ENCODE measurements at places on chromosomes 7 and 10.

GRCh38 chr7:22610951-22611757, 111.2 kb upstream of the STEAP1B start:
- DNase-seq = no peak

GRCh38 chr7:50085344-50085743, 7.7 kb downstream of the ZPBP start:
- DNase-seq = no peak

DNA sequence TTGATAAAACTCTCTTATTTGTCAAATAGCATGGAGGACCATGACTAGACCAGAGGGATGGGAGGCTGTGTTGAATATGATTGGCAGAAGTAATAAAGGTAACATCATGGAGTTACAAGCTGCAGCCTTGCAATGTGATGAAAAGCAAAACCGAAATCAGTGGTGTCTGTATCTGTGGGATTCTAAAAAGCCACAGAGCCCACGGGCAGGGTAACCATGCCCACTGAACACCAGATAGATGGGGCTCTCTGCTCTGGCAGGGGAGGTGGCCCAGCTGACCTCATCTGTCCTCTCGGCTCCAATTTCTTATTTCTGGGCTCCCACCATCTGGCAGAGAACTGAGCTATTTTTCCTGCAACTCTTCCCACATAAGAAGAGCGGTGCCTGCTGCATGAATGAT, 1072.2 kb downstream of the GATA3 start:
- no peak for DNase-seq

DNA sequence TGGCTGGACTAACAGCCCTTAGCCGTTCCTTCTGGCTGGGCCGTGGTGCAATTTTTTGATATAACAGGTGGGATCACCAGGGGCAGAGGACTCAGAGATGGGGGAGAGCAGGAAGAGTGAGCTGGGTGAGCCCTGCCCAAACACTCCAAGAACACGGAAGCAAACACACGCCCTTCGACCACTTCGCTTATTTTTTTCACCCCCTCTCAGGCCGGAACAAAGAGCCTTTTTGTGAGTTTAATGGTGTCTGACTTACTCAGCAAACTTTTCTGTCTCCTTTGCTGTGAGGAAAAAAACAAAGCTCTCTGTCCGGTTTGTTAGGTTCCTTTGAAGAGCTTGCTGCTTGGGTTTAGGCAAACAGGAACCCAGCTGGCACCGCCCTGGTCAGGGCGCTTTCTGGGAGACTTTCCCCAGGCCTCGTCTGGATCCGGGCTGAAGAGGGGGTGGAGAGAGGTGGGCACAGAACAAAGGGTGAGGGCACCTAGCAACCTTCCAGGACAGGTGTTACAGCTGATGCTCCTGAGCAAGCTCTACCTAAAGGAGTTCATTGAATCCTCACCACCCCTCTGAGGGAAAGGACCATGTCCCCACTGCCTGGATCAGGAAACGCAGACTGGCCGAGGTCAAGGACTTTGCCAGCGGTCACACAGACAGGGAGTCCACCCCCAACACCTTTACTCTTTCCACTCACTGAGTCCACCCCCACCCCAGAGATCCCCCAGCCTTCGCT, 23.3 kb downstream of the CALML3 start:
- no peak for DNase-seq

- peak; percentile 8 for DNase-seq
Observed at GRCh38 chr7:1692515-1693418, 22.7 kb downstream of the ELFN1 start.

DNA sequence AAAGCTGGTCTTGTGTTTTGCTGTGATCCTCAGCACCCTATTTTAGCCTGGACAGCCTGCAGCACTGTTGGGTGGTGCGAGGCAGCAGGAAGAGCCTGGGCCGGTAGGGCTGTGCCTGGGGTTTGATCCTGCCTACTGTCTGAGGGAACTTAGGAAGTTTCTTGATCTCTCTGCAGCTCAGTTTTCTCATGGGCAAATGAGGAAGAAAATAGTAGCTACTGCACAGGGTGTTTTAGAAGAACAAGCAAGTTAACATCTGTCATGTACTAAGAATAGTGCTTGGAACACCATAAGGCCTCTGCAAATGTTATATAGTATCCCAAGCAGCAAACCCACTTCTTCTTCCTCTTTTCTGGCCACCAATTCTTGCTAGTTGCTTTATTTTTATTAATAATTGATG, 12.0 kb upstream of the AGR2 start:
- DNase-seq = no peak

DNA sequence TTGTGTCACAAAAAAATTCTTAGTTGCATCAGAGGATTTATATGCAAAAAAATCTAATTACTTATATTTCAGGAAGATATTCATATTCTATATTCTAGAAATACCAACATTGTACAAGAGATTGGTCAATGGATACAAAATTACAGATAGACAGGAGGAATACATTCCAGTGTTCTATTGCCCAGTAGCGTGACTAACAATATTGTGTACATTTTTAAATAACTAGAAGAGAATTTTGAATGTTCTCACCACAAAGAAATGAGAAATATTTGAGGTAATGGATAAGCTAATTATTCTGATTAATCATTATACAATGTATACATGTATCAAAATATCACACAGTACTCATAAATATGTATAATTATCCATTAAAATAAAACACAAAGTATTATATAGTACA, 253.3 kb downstream of the IPMK start:
- no peak for DNase-seq

- no peak for DNase-seq
Observed at GRCh38 chr10:78844960-78845607, 223.7 kb upstream of the ZMIZ1 start.

DNA sequence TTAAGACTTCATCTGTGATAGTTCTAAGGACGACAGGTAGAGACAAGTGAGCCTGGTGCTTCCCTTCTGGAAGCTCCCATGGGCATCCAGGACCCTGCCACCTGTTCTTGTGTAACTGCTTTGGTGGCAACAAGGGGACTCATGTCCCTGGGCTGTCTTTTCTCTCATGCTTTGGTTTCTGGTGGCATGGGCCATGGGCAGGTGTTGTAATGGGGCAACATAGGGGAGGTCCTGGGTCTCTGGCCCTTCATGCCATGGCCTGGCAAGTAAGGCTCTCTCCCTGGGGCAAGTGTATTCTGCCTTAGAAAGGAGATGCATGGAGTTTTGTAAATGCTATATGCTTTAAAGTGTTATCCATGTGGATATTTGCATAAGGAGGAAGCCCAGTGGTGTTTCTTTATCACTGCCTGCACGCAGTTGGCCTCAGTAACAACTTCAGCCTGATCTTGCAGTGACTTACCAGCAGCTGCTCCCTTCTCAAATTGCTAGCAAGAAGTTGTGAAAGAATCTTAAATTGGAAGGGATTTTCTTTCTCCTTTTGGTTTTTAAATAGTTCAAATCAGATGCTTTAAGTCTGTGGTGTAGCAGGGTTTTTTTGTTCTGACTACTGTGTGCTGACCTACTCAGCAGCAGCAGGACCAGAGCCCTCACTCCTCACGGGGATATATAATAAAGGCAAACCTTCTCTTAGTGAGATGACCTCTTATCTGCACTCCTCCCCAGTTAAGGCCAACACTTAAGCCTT, 39.9 kb downstream of the OGDH start:
- no peak for DNase-seq

GRCh38 chr7:140689199-140690152, 7.0 kb upstream of the NDUFB2 start:
- no peak for DNase-seq

GRCh38 chr7:157485361-157485831, 148.6 kb downstream of the DNAJB6 start:
- DNase-seq = peak; percentile 14

GRCh38 chr10:60362461-60362860, 27.2 kb downstream of the ANK3 start:
- no peak for DNase-seq

GRCh38 chr7:141956084-141956483, 9.3 kb upstream of the CLEC5A start:
- no peak for DNase-seq

DNA sequence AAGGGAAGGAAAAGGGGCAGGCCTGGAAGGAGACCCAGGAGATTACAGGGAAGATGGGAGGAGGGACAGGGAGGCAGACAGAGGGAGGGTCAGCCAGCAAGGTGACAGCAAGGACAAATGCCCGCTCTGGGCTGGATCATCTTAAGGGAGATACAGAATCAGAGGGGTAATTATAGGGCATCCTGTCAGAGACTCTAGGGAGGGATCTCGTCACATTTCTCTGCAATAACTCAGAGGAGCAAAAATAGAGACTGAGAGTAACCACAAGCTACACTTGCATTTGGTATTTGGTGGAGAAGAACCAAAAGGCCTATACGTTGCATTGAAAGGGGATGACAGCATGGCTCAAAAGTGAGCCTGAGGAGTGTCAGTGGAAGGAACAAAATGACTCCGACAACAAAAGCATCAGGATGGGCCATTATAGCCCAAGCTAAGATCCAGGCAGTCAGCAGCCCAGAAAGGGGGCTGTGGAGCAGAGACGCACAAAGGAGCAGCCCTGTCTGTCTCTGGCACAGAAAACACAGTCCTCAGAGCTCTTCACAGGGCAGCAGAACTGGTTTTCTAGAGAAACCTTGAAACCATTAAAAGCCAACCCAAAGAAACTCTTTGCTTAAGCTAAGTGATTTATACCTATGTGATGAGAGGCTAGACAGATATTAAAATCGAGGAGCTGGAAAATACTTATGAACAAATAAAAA, 430.2 kb upstream of the VSTM2A start:
- DNase-seq = no peak

GRCh38 chr7:133434246-133434865, 181.5 kb downstream of the EXOC4 start:
- DNase-seq = no peak

DNA sequence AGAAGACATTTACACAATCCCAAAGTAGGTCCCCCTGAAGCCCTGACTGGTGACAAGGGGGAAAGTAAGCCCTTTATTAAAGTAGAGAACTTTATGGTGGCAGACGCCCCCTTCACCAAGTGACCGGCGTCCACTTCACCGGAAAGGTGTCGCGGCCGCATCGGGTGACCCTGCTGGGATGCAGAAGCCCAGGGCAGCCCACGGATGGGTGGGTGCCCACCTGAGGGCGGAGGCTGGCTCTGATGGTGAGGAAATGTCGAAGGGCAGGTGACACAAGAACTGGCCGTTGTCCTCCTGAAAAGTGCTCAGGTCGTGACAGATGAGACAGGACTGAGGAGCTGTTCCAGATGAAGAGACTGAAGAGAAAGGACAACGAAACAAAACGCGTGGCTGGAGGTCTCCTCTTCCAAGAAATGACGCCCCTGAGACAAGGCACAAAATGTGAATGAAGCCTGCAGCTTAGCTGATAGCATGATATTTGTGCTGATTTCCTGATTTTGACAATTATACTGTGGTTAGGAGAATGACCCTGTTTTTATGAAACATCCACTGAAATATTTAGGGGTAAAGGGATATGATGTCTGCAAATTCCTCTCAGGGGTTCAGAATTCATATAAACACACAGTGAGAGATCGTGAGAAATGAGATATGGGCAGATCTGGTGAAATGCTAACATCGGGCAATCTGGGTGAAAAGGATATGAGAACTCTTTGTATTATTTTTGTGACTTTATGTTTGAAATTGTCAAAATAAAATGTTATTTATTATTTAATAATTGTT, 123.9 kb downstream of the PRKAG2 start:
- no peak for DNase-seq

GRCh38 chr10:19845503-19846368, 29.5 kb downstream of the PLXDC2 start:
- DNase-seq = no peak

- DNase-seq = no peak
Observed at GRCh38 chr10:122421742-122422141, 32.7 kb upstream of the ARMS2 start.

DNA sequence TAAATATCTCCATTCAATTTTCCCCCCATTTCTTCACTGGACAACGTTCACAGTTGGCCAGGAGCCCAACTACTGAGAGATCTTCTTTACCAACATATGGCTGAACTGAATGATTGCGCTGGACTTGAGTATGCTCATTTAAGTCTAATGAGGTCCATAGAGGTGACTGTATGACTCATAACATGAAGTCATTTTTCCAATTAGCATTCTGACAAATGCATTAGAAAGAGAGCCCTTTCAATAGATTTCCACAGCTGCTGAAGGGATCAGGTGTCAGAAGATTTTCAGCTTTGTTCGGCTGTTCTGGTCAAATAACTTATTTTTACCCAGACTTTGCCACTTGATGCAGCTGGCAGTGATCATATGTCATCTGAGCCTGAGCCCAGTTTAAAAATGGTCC, 438.0 kb downstream of the ETV1 start:
- DNase-seq = no peak

GRCh38 chr7:29929018-29929807, 60.4 kb downstream of the SCRN1 start:
- DNase-seq = no peak

All from activated T-cell treated with anti-CD3 and anti-CD28 coated beads, Interleukin-2, amount 50 U/mL, for 1 hour (primary cell).